ENCODE measurements at places on chromosomes 4 and X. TPM values are rescaled to one million over a fixed set of nuclear protein-coding genes. Genes with fewer than 3 reads are reported as not detected.

GRCh38 chr4:98469771-98470170, 188.6 kb downstream of the TSPAN5 start:
- DNase-seq: no peak

- DNase-seq: peak; percentile 90
Observed at GRCh38 chr4:38114386-38115150, 154.4 kb downstream of the PTTG2 start.

DNA sequence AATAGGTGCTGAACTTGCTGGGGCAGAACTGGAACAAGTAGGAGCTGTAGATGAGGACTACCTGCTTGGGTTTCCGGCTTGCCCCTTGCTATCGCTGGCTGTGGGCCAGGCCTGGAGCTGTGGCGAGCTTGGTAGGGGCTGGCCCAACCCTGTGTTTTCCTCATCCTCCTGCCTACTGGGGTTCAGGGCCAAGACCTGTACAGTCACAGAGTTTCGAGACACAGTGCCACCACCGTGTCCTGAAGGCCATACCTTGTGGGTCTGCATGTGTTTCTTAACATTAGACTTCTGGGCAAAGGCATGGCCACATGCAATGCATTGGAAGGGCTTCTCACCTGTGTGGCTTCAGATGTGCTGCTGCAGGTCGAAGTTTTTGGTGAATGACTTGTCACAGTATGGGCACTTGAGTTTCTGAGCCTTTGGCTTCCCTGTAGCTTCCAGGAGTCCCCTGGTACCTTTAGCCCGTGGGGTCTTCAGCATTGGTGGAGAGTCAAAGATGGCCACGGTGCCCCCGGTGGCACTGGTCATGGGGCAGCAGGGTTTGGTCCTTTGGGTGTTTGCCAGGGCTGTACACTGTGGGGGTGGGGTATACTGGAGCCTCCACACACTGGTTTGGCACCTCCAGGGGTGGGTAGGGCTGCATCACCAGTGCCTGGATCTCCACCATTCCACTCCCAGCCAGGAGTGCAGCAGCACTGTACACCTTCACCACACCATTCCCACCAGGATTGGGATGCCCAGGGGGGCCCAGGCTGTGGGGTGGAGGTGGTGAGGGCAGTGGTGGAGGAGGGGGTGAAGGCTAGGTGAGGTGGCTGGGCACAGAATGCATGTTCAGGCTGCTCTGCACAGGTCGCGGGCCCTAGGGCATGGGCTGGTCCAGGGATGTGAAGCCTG, 52.1 kb downstream of the CFAP299 start:
- no peak for DNase-seq

Gene AFM
- polyA plus RNA-seq: not detected

Gene RASL11B
- polyA plus RNA-seq: 69.7 TPM

Gene TRIM60
- polyA plus RNA-seq: not detected

- peak; percentile 8 for DNase-seq
Observed at GRCh38 chrX:109281483-109282275, 200.2 kb downstream of the GUCY2F start.

DNA sequence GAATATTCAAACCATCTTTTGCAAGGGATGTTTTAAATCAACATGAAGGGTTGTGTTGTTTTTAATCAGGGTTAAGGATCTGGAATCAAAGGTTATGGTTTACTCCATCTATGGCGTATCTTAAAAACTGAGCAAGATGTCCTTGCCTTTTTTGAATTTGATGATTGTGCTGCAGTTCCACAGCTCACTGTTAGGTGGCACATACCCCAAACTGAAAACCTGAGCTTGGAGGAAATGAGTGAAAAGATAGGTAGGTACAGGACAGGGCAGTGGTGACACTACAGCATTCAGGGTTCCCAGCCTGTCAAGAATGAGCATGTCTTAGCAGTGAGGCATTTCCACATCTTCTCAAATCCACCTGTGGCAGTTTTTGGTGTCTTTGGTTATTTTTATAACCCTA, 13.1 kb upstream of the EOLA1 start:
- peak; percentile 45 for DNase-seq

GRCh38 chr4:165319030-165319429, 8.4 kb upstream of the MSMO1 start:
- DNase-seq: no peak

Gene ZXDA
- 0.43 TPM for polyA plus RNA-seq

GRCh38 chr4:40874331-40874730, 124.6 kb downstream of the NSUN7 start:
- DNase-seq: no peak

DNA sequence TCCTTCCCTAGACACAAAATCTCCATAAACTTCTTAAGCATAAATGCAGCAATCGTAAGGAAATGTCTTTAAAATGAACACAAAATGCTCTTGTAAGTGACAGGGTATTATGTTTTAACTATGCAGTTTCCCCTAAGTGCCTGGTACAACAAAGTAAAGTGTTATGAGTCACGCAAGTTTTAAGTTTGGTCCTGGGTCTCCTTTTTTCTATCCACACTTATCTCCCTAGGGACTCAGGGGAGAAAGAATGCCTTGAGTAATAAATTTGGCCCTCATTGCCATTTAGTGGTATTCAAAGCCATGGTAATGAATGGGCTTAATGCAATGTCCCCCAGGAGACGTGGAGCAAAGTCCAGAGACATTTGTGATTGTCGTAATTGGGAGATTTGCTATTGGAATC, 149.1 kb downstream of the MAGEB17 start:
- DNase-seq: no peak

Gene ARMCX6
- polyA plus RNA-seq: 27.0 TPM

Measured in GM23338 (cell line).